Activated CD4-positive, alpha-beta T cell treated with anti-CD3 and anti-CD28 coated beads, Interleukin-2, amount 10 ng/mL, durations not matched to agents 7 days and 5 days (primary cell): ENCODE measurements at places on chromosomes 16 and 17. TPM values are rescaled to one million over a fixed set of nuclear protein-coding genes. Genes with fewer than 3 reads are reported as not detected.

The PITPNM3 gene
- total RNA-seq = 0.37 TPM

The NOG gene
- 0.64 TPM for total RNA-seq

The WNT9B gene
- not detected for total RNA-seq

The SNX20 gene
- total RNA-seq = 83.9 TPM

The TBC1D3B gene
- 3.3 TPM for total RNA-seq

The MT1A gene
- total RNA-seq = not detected

The HSPB9 gene
- total RNA-seq = not detected

The HSDL1 gene
- total RNA-seq = 8.8 TPM

The SLC52A1 gene
- total RNA-seq = 0.48 TPM

The GPR139 gene
- not detected for total RNA-seq

The AOC3 gene
- total RNA-seq = 0.56 TPM

The PMFBP1 gene
- total RNA-seq = 3.1 TPM

The CFAP97D1 gene
- total RNA-seq = not detected

The SULT1A2 gene
- total RNA-seq = 0.50 TPM

The SULT1A1 gene
- 11.1 TPM for total RNA-seq

The WFIKKN2 gene
- total RNA-seq = not detected

The SCGB1C2 gene
- not detected for total RNA-seq

The MMP2 gene
- total RNA-seq = not detected

The NRN1L gene
- total RNA-seq = 1.5 TPM

The TMEM235 gene
- total RNA-seq = not detected

The SEPTIN12 gene
- not detected for total RNA-seq

The CCL4L2 gene
- total RNA-seq = not detected

The SLC9A5 gene
- total RNA-seq = 2.0 TPM

The HAS3 gene
- 0.67 TPM for total RNA-seq

The ZFP1 gene
- total RNA-seq = 13.1 TPM

The KRTAP4-9 gene
- not detected for total RNA-seq

The ORC6 gene
- 37.5 TPM for total RNA-seq

The MRPL27 gene
- total RNA-seq = 62.9 TPM

The ENO3 gene
- total RNA-seq = 54.8 TPM

The PTGES3L gene
- 0.22 TPM for total RNA-seq

The SLC16A13 gene
- 19.1 TPM for total RNA-seq

The KRT27 gene
- total RNA-seq = not detected

The HIC1 gene
- total RNA-seq = 29.0 TPM

The ZNF750 gene
- not detected for total RNA-seq

The CES1 gene
- 0.89 TPM for total RNA-seq

The MYH13 gene
- not detected for total RNA-seq

The EME1 gene
- total RNA-seq = 19.9 TPM

The CHD9NB gene
- total RNA-seq = 0.15 TPM

The GP2 gene
- not detected for total RNA-seq

The SLC22A31 gene
- total RNA-seq = 1.8 TPM

The CKLF gene
- total RNA-seq = 132 TPM
